ENCODE measurements at places on chromosomes 4 and X.

GRCh38 chr4:186717556-186717955, 6.1 kb downstream of the FAT1 start:
- DNase-seq = no peak

DNA sequence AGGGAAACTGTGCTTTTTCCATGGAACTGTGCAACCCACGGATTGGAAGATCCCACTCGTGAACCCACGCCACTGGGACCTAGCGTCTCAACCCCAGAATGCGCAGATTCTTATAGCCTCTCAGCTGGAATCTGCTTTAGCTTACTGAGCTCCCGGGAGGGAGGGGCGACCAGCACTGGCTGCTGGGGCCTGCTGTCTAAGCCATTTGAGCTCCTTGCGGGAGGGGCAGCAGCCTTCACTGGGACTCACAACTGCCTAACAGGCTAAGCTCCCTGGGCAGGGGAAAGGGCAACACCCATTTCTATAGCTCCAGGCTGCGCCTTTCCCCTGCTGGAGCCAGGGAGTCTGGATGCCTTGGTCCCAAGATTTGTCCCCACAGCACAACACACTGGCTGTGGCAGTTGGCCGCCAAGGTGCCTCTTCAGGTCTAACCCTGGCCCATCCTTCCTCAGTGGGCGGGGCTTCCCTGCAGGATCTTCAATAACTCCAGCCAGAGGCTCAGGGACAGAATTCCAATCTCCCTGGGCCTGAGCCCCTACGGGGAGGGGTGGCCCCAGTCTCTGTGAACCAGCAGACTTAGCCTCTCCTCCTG, 451.7 kb upstream of the PITX2 start:
- DNase-seq = no peak

DNA sequence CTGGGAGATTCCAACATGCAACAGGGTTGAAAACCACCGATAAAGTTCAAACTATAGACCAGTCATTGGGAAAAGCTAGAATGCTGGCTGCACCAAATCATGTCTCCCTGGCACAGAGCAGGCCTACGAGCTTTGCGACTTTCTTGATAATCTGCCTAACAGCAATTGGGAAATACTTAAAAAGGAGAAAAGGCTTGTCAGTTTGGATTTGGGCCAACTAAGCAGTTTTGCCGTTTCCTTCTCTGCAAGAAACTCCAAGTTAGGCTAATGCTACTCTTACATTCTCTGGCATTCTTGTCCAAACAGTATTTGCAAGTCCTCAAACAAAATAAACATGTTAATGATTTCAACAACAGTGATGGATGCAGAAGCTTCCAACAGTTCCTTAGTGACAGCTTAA, 87.9 kb downstream of the PDK3 start:
- no peak for DNase-seq

DNA sequence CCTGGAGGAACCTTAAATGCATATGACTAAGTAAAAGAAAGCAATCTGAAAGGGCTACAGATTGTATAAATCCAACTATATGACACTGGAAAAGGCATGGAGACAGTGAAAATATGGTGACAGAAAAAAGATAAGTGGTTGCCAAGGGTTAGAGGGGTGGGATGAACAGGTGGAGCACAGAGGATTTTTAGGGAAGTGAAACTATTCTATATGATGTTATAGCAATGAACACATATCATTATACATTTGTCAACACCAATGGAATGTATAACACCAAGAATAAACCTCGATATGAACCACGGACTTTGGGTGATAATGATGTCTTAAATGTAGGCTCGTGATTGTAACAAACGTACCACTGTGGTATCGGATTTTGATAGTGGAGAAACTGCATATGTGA, 40.7 kb downstream of the NPY5R start:
- DNase-seq = no peak

- no peak for DNase-seq
Observed at GRCh38 chr4:55730280-55730931, 89.2 kb upstream of the EXOC1L start.

GRCh38 chrX:138651494-138651893, 60.0 kb downstream of the FGF13 start:
- DNase-seq = no peak

GRCh38 chrX:11375614-11376119, 82.5 kb downstream of the AMELX start:
- DNase-seq = no peak

DNA sequence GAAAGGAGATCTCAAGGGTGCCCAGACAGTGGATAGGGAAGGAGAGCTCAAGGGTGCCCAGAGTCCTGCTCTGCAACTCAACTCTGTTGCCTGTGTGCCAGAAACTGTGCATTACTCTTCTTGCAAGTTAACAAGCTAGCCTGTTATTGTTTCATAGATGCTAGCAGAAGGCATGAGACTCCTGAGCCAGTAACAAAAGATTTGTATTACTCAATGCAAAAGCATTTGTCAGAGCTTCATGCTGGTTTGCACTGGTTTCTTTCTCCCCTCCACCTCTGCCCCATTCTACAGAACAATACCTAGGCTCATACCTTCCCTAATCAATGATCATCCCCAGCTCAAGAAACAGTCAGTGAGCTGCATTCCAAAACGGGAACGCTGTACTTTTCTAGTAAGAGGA, 124.5 kb upstream of the NEIL3 start:
- no peak for DNase-seq

- no peak for DNase-seq
Observed at GRCh38 chr4:80374180-80374579, 38.6 kb downstream of the CFAP299 start.

GRCh38 chr4:84579403-84579776, 3.5 kb upstream of the CDS1 start:
- DNase-seq = no peak

GRCh38 chrX:82196866-82197265, 995.0 kb downstream of the SH3BGRL start:
- no peak for DNase-seq

DNA sequence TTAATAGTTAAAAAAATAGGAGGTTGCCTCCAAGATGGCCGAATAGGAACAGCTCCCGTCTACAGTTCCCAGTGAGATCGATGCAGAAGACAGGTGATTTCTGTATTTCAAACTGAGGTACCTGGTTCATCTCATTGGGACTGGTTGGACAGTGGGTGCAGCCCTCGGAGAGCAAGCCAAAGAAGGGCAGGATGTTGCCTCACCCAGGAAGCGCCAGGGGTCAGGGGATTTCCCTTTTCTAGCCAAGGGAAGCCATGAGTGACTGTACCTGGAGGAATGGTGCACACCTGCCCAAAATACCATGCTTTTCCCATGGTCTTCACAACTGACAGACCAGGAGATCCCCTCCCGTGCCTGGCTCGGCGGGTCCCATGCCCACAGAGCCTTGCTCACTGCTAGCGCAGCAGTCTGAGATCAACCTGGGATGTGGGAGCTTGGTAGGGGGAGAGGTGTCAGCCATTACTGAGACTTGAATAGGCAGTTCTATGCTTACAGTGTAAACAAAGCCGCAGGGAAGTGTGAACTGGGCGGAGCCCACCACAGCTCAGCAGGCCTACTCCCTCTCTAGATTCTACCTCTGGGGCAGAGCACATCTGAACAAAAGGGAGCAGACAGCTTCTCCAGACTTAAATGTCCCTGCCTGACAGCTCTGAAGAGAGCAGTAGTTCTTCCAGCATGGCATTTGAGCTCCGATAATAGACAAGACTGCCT, 47.5 kb downstream of the PPA2 start:
- no peak for DNase-seq

Measured in activated T-helper 1 cell treated with anti-CD3 and anti-CD28 coated beads, Interleukin-2, amount 50 U/mL, for 16 hours (primary cell).